ENCODE measurements at places on chromosomes 7 and 10. TPM values are rescaled to one million over a fixed set of nuclear protein-coding genes. Genes with fewer than 3 reads are reported as not detected.

DNA sequence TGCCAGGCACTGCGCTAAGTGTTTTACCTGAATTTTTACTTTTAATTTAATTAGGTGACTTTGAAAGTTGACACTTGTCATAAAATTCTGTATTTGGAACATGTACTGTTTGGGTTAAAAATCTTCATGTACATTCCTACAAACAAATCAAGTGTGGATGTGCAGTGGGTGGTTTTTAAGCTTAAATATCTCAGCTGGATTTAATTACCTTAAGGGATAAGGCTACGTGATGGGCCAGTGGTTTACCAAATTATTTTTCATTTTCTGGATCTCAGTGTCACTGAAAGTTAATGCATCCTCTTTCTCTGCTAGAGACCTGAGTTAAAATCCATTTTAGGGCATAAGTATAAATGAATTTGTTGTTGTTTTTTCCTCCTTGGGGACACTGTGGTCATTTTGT is 51.1 kb downstream of the EXOC4 start:
- DNase-seq: no peak

Gene ITGB8
- total RNA-seq: 6.1 TPM

- DNase-seq: no peak
Measured at GRCh38 chr7:36763132-36763816, 39.0 kb upstream of the AOAH start.

Gene LRIT1
- total RNA-seq: not detected

GRCh38 chr7:108455551-108455997 is 662 bp downstream of the NRCAM start:
- DNase-seq: no peak

DNA sequence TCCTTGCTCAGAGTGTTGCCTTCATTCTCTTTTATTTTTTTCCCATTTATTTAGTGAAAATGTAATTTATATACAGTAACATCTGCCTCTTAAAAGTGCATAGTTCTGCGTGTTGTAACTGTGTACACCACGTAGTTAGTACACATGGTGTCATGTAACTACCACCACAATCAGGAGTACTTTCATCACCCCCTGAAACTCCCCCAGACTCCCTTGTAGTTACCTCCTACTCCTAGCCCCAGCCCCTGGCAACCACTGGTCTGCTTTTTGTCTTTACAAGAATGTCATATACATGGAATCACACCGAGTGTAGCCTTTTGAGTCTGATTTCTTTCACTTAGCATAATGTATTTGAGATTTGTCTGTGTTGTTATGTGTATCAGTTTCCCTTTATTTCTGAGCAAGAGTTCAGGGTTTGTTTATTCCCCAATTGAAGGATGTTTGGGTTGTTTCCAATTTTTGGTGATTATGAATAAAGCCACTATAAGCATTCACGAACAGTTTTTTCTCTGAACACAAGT is 50.6 kb downstream of the GRK5 start:
- no peak for DNase-seq

DNA sequence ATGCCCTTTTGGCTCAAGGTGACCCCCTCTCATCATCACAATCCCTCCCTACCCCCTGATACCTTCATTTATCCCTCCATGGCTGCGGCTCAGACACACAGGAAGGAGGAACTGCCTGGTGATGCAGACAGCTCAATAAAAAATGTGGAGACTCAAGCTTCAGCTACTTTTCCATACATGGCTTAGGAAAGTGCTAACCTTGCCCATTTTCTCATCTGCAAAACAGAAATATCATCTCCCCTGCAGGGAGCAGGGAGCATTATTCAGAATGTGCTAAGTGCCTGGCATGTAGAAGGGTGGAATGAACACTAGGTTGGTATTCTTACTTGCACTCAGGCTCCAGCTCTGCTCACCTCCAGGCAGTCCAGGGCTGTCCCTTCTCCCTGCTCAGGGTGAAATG is 23.8 kb downstream of the CXCL12 start:
- DNase-seq: no peak

Gene RAB19
- total RNA-seq: not detected

Gene AVPI1
- 30.5 TPM for total RNA-seq

Gene TNRC18
- total RNA-seq: 69.4 TPM

GRCh38 chr10:79308969-79309665 is 38.2 kb upstream of the PPIF start:
- no peak for DNase-seq

GRCh38 chr10:93799155-93799708 is 41.5 kb downstream of the LGI1 start:
- no peak for DNase-seq

DNA sequence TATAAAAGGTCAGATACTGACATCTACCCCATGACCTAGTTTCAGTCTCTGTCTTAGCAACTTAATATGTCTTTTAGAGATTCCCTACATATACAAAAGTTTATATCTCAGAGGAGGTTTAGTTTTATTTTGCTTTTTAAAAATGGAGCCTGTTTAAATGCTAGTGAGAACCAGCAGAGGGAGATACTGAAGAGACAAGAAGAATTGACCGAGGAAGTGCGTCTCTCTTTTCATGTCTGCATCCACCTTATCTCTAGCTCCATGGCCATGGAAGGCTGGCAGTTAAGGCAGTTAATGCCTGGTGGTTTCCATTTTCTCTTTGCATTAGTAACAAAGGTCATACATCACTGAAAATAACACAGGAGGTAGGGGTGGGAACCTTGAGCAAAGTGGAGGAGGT is 10.7 kb downstream of the SUV39H2 start:
- DNase-seq: no peak

GRCh38 chr10:104894681-104895080 is 253.6 kb downstream of the SORCS3 start:
- no peak for DNase-seq

- DNase-seq: no peak
Measured at GRCh38 chr7:51034521-51035264, 252.0 kb upstream of the GRB10 start.

DNA sequence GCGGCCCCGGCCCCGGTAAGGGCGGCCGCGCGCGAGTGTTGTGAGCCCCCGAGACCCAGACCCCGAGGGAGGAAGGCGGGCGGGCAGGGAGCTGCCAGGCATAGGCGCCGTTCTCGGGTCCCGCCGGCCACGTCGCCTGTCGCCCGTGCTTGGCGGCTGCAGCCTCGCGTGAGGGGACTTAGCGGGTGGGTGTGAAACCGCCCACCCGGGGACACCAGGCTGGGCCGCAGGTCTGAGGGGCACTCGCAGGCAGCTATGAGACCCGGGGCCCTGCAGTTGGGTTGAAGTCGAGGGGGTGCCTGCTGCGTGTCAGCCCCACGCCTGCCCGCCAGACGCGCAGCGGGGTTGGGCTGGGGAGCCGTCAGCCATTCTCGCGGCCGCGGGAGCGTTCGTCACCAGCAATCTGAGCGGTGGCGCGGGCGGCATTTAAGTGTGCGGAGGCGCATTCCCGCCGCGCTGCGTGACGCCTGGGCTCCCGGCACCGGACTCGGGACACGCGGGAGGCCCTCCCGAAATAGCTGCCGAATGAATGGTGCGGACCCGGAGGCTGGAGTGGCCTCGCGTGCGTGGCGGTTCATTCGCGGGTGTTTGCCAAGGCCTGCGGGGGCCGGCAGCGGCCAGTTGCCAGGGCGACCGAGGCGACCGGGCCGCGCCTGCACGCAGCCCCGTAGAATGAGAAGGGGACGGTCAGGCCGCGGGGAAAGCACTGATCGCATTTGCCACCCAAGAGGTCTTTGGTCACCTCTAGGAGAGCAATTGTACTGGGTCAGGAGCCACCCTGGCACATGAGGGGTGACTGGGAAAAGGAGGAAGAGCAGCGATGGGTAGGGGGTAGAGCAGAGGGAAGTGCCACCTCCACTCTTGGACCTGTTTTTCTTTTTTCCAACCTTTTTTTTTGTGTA is 750 bp downstream of the ZNF398 start:
- DNase-seq: peak; percentile 92

- DNase-seq: no peak
Measured at GRCh38 chr7:14047709-14048399, 58.4 kb upstream of the ETV1 start.

Gene SLC35G1
- 6.2 TPM for total RNA-seq

Gene SDHAF3
- total RNA-seq: 11.8 TPM

DNA sequence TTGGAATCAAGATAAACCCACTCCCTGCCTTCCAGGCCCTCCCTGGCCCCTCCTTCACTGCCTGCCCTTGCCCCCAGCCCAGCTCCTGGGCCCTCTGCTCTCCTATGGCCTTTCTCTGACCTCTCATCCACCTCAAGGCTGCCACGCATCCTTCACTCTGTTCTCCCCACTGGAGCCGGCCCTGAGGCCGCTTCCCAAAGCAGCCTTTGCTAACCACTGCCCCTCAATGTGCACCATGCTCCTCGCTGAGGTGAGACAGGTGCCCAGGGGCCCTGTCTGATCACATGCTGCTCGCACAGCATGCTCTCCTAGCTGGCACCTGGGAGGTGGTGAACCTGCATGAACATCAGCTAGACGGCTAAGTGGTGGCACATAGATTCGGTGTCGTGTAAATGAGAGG is 138.5 kb upstream of the RET start:
- peak; percentile 86 for DNase-seq

DNA sequence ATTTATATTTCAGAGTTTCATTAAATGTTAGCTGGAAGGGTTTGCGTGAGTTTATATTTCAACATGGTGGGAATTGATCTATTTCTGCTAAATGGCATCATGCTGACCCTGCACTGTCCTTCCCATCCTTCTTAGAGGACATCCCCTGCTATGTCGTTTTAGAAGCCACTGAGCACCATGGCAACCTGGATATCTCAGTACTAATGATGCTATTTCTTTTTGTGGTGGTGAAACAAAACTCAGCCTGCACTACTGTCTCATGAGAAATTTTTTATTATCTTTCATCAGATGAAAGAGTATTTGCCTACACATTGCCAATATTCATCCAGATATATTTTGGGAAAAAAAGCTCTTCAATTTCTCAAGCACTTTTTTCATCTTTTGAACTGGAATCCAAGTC is 12.1 kb downstream of the EPDR1 start:
- DNase-seq: no peak

Gene ZNF488
- 0.10 TPM for total RNA-seq

GRCh38 chr7:30869794-30870611 is 41.6 kb upstream of the AQP1 start:
- DNase-seq: no peak

GRCh38 chr10:26391701-26392695 is 46.1 kb upstream of the APBB1IP start:
- DNase-seq: no peak

DNA sequence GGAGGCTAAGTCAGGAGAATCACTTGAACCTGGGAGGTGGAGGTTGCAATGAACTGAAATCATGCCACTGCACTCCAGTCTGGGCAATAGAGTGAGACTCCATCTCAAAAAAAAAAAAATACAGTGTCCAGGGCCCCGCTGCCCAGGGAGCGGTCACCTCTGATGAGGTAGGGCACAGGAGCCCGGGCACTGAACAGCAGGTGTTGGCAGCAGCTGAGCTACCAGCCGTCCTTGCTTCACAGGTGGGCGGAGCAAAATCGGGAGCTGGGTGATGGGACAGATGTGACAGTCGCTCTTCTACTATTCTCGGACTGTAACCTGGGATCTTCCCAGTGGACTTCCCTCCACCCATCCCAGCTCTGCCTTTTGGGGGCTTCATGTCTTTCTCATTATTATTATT is 49.4 kb downstream of the GTF2IRD1 start:
- DNase-seq: no peak

Gene TRIL
- total RNA-seq: 3.7 TPM

All from mesenteric fat pad (tissue), 1 donor.